ENCODE measurements at places on chromosomes 2 and 18. TPM values are rescaled to one million over a fixed set of nuclear protein-coding genes. Genes with fewer than 3 reads are reported as not detected.

HNRNPLL gene
- polyA plus RNA-seq, result 73.0 TPM

TMEM37 gene
- not detected for polyA plus RNA-seq

IFT172 gene
- 1.5 TPM for polyA plus RNA-seq

CFC1 gene
- not detected for polyA plus RNA-seq

IL36G gene
- polyA plus RNA-seq, result not detected

DNA sequence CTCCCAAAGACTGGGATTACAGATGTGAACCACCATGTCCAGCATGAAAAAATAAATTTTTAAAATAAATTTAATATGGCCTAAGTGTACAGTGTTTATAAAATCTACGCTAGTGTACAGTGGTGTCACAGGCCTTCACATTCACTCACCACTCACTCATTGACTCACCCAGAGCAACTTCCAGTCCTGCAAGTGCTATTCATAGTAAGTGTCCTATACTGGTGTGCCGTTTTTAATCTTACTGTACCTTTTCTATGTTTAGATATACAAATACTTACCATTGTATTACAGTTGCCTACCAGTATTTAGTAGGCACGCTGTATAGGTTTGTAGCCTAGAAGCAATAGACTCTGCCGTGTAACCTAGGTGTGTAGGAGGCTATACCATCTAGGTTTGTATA is 291.6 kb upstream of the STON1 start:
- no peak for DNase-seq
- peaks cover 60% of the 10 kb centered on the region for H3K4me1 ChIP-seq
- no peaks in the 10 kb centered on the region for H3K36me3 ChIP-seq
- H3K27ac ChIP-seq, result no peak overlapping the region
- no peak overlapping the region for H3K4me3 ChIP-seq
- no peaks in the 10 kb centered on the region for H3K27me3 ChIP-seq

DNA sequence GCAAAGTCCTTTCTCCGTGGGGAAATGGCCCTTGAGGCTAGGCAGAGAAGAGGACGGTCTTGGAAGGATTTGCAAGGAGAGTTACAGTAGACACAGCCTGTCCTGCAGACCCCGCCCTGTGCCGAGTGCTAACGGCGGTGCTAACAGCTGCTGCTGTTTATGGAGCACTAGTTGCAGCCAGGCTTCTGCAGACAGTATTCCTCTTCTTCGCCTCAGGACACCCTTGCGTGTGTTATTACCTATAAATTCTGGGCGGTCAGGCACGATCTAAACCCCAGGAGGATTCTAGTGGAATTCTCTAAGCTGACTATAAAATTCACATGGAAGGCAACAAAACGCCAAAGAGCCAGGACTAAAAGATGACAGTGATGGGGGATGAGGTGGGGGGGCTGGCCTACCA is 139.8 kb downstream of the GLI2 start:
- no peaks in the 10 kb centered on the region for H3K36me3 ChIP-seq
- H3K27me3 ChIP-seq, result no peaks in the 10 kb centered on the region
- H3K27ac ChIP-seq, result no peak overlapping the region
- no peak for DNase-seq
- H3K4me3 ChIP-seq, result no peak overlapping the region

- H3K4me3 ChIP-seq, result no peak overlapping the region
- no peaks in the 10 kb centered on the region for H3K36me3 ChIP-seq
- no peaks in the 10 kb centered on the region for H3K27me3 ChIP-seq
- DNase-seq, result no peak
- peaks cover 20% of the 10 kb centered on the region for H3K4me1 ChIP-seq
These were observed 116.2 kb downstream of the RBMS1 start for GRCh38 chr2:160377204-160377995.

GRCh38 chr2:79670198-79670597 is 157.3 kb downstream of the CTNNA2 start:
- no peaks in the 10 kb centered on the region for H3K4me1 ChIP-seq
- no peaks in the 10 kb centered on the region for H3K27me3 ChIP-seq
- no peak overlapping the region for H3K4me3 ChIP-seq

GRCh38 chr18:25136416-25137196 is 215.4 kb downstream of the ZNF521 start:
- H3K36me3 ChIP-seq, result no peaks in the 10 kb centered on the region
- no peaks in the 10 kb centered on the region for H3K27me3 ChIP-seq
- no peak overlapping the region for H3K4me3 ChIP-seq
- no peaks in the 10 kb centered on the region for H3K4me1 ChIP-seq

DNA sequence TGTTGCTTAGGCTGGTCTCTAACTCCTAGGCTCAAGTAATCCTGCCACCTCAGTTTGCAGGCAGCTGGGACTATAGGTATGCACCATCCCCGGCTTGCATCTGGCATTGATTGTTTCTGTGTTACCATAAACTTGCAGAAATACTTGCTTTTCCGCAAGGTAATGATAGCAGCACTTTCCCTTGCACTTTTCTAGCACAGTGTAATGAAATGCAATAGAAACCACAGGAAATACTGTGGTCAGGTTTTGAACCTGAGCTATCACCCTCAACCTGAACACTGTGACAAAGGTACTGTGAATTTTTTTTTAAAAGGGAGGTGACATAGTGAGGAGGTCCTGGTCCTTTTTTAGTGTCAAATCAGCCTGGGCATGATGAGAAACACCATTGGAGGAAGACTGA is 38.3 kb downstream of the DHRS9 start:
- H3K4me3 ChIP-seq, result peak overlapping the region; percentile 39
- H3K36me3 ChIP-seq, result no peaks in the 10 kb centered on the region
- DNase-seq, result peak; percentile 53
- H3K4me1 ChIP-seq, result peaks cover 36% of the 10 kb centered on the region

DNA sequence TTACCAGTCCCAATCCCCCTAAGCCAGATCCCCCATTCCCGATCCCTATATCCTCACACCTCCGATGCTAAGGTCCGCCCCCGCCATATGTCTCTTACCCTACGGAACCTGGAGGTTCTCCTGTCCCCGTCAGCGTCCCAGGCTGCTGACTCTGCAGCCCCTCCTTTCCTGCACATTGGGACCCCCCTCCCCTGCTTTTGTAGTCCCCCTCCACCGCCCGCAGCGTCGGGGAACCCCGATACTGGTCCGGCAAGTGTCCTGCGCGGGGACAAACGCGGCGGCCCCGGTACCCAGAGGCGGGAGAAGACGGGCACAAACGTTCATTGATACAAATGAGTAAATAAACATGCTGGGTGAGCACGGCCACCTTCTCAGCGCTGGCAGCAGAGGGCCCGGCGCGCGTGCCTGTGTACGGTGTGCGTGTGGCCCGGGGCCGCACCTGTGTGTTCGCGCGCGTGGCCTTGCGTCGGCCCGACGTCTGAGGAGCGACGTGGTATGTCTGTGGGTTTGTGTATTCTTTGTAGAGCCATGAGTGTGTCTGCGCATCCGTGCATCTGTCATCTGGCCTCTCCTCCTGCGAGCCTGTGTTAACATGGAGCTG is 2.0 kb upstream of the CYP26B1 start:
- no peaks in the 10 kb centered on the region for H3K36me3 ChIP-seq
- H3K27ac ChIP-seq, result no peak overlapping the region
- H3K4me1 ChIP-seq, result peaks cover 38% of the 10 kb centered on the region

DNA sequence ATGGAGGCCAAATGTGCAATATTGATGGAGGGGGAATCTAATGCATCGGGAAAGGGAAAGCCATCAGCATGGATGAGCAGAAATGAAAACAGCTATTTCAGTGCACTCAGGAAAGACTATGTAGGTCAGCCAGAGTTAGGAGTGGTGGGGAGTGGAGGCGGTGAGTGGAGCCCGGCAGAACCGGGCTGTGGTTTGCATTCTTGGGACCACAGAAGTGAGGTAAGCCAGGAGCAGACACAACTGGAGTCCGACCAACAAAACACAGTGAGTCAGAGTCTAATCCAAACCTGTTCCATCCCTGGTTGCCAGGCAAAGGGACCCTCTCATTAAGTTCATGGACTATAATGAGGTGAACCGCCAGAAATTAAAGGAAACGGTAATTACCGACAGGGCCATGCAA is 61.1 kb upstream of the RAB12 start:
- H3K4me1 ChIP-seq, result no peaks in the 10 kb centered on the region
- no peaks in the 10 kb centered on the region for H3K36me3 ChIP-seq
- no peak for DNase-seq
- no peak overlapping the region for H3K27ac ChIP-seq
- no peaks in the 10 kb centered on the region for H3K27me3 ChIP-seq
- no peak overlapping the region for H3K4me3 ChIP-seq

GRCh38 chr2:26670931-26671460 is 21.5 kb upstream of the KCNK3 start:
- H3K4me3 ChIP-seq, result no peak overlapping the region
- no peaks in the 10 kb centered on the region for H3K36me3 ChIP-seq
- DNase-seq, result no peak
- no peaks in the 10 kb centered on the region for H3K4me1 ChIP-seq
- peaks cover 5% of the 10 kb centered on the region for H3K27me3 ChIP-seq
- no peak overlapping the region for H3K27ac ChIP-seq

GRCh38 chr2:173797586-173798263 is 167.4 kb downstream of the SP3 start:
- H3K4me1 ChIP-seq, result no peaks in the 10 kb centered on the region
- H3K4me3 ChIP-seq, result no peak overlapping the region
- no peak for DNase-seq
- H3K27me3 ChIP-seq, result peaks cover 8% of the 10 kb centered on the region
- no peaks in the 10 kb centered on the region for H3K36me3 ChIP-seq

GRCh38 chr2:201978986-201979385 is 54.7 kb upstream of the FZD7 start:
- no peaks in the 10 kb centered on the region for H3K27me3 ChIP-seq
- H3K4me1 ChIP-seq, result no peaks in the 10 kb centered on the region
- H3K4me3 ChIP-seq, result no peak overlapping the region
- no peaks in the 10 kb centered on the region for H3K36me3 ChIP-seq

- no peak overlapping the region for H3K4me3 ChIP-seq
- no peak for DNase-seq
- H3K27ac ChIP-seq, result no peak overlapping the region
These were observed 4.2 kb upstream of the MYO7B start for GRCh38 chr2:127531221-127531648.

- H3K36me3 ChIP-seq, result no peaks in the 10 kb centered on the region
- H3K4me3 ChIP-seq, result no peak overlapping the region
- peaks cover 68% of the 10 kb centered on the region for H3K27me3 ChIP-seq
- no peak overlapping the region for H3K27ac ChIP-seq
These were observed 714 bp downstream of the HOXD10 start for GRCh38 chr2:176117162-176117822.

DNA sequence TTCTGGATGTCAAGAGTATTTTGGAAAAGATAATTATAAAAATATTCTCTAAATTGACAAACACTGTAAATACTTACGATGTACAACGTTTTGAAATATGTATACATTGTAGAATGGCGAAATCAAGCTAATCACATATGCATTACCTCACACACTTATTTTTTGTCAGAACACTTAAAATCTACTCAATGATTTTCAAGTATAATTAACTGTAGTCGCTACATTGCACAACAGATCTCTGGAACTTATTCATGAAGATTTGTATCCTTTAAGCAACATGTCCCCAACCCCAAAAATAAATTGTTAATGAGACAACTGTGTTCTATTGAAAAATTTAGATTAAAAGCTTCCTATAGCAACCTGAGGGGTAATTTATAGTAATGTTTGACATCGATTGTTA is 59.8 kb downstream of the C2orf74 start:
- H3K36me3 ChIP-seq, result peaks cover 69% of the 10 kb centered on the region
- DNase-seq, result no peak

DNA sequence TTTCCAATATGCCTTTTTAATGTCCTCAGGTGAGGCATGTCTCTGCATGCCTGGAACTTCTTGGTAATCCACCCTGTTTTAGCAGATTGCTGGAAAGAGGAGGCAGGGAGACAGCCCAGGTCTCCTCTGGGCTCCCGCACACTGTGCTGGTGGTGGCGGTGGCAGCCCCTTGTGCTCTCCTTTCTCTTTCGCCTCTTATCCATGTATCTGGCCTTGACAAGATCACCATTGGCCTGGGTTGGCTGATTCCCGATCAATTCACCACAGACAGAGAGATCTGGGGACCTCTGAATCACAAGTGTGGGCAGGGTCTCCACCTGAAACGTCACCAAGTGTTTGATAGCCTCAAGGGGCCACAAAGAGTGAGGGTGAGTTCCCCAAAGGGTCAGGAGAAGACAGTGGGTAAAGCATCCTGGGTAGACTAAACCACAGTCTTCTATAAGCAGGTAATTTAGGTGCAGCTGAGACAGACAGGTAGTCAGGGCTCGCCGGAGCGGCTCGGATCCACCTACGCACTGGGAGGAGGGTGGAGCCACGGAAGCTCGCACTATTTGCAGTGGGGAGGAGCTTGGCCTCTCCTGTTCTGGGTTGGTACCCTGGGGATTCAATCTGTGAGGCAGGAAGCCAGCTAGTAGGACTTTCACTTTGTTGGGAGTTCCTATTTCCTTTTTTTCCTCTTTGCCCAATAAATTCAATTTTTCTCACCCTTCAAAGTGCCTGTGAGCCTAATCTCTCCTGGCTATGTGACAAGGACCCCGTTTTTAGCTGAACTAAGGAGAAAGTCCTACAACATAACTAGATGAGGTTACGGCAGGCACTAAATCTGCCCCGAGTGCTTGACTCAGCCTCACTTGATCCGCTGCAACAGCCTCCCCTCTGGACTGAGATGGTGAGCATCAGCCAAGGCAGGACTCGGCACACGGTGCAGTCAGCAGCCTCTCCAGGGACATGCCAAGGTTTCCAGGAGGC is 57.6 kb downstream of the SLC4A3 start:
- no peak overlapping the region for H3K27ac ChIP-seq
- peak overlapping the region; percentile 53 for H3K4me3 ChIP-seq
- no peaks in the 10 kb centered on the region for H3K4me1 ChIP-seq
- DNase-seq, result no peak

DNA sequence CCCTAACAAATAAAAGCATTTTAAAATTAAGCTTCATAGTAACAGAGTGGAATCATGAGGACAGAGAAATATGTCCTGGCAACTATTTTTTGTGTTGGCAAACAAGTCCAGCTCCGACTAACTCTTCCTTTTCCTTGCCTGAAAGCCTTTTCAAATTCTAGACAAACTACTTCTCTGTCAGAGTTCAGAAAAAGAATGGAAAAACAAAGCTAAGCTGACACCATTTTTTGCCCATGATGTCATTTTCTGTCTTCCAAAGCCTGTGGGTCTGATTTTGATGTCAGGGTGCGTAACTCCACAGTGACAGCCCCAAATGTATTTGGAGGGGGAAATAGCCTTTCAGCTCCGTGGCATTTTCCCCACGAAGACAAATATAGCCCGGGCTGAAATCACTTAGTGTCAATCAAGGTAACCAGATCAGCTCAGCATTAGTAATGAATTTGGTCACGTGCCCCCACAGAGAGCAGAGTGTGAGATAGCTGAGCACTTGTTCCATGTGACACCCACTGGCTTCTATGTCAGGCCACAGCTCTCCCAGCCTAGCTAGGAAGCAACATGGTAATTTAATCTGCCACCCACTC is 233.0 kb upstream of the SIX2 start:
- H3K36me3 ChIP-seq, result no peaks in the 10 kb centered on the region
- H3K27me3 ChIP-seq, result peaks cover 4% of the 10 kb centered on the region
- no peak overlapping the region for H3K4me3 ChIP-seq
- H3K4me1 ChIP-seq, result no peaks in the 10 kb centered on the region

DNA sequence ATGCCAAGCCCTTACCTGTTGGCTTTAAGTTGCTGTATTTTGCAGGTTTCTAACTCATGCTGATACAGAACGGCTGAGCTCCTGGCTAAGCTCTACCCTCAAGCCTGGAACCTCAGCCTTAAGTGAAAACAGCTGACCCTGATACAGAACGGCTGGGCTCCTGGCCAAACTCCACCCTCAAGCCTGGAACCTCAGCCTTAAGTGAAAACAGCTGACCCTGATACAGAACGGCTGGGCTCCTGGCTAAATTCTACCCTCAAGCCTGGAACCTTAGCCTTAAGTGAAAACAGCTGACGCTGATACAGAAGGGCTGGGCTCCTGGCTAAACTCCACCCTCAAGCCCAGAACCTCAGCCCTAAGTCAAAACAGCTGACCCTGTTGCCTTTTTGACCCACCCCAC is 17.6 kb upstream of the DNER start:
- peaks cover 3% of the 10 kb centered on the region for H3K27me3 ChIP-seq
- no peaks in the 10 kb centered on the region for H3K4me1 ChIP-seq
- H3K4me3 ChIP-seq, result no peak overlapping the region
- no peak for DNase-seq
- no peaks in the 10 kb centered on the region for H3K36me3 ChIP-seq
